Head of caudate nucleus (tissue), 42 donors: ENCODE measurements at places on chromosomes 4 and X.

- no peak for DNase-seq
Observed at GRCh38 chr4:76729460-76729859, 168.5 kb downstream of the SOWAHB start.

DNA sequence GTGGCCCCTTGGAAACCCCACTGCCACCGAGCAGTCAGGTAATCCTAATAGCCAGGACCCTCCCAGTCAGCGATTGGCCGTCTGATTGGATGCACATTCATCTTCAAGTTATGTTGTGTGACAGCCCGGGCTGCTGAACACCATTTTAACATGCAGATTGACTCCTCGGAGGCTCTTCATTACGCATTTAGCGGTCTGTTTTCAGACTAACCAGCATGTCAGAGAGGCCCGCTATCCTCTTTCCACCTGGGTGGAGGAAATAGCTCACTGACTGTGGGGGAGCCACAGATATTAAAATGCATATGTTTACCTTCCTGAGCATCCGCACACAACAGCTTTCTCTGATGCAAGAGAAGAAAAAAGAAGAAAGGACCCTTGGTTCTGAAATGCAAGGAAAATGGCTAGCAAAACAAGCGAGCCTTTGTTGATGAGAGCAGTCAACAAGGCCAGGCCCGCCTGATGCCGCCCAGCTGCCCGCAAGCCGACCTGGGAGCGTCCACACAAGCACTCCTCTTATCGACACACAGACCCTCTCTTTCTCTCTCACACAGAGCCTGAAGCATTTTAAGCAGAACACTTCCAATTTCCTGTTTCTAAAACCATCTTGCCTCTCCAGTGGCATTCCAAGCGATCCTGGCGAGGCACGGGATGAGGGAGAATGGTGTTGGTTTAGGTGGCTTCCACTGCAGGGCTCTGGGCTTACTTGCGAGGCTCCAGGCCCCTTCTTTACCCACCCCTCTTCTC lies 118.3 kb downstream of the MGST2 start:
- peak; percentile 43 for DNase-seq

DNA sequence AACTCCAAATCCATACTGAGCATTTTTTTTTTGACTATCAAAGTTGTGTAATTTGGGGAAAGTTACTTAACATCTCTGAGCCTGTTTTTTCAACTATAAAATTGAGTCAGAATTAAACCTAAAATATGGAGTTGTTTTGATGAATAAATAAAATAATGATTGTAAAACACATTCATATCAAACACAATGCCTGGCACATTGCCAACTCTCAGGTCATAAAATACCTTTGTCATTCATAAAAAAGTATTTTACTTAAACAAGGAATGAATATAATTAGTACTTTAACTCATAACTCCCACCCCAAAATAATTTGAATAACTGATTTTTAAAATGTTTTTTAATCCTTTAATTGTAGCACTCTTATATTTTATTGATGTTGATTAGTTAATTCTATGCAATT lies 3.8 kb upstream of the GPR174 start:
- DNase-seq, result no peak

- no peak for DNase-seq
Observed at GRCh38 chr4:98711526-98711925, 53.1 kb upstream of the TSPAN5 start.

GRCh38 chr4:2324891-2325290 lies 63.0 kb upstream of the MXD4 start:
- no peak for DNase-seq

DNA sequence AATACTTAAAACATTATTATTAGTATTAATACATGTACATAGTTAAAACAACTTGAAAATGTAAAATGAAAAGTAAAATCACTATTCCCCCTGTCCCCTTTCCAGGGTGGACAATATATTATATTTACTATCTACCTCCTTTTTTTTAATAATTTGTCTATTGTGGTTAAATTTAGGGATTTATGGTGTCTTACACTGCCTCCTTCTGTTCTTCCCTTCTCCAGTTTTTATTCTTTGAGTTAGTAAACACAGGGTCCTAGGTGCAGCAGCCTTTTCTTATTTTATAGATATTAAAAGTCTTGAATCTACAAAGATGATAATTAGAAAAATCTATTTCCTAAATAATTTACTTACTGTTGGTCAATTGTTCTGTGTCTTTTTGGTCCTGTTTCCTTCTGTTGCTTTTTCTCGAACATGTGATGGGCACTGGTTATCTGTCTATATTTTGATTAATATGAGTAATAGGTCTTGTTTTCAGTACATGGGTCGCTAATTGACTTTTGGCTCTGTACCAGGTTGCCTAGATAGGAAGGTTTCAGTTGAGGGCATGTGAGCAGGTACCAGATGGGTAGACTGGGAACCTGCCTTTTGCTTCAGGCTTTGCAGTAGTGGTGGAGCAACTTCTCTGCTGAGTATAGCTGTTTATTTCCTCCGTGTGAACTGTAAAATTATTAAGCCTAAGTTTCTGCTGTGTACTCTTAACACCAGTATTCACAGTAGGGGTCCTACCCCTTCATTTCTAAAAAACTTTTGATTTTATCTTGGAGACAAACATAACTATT lies 1.1 kb downstream of the NUDT9 start:
- no peak for DNase-seq

DNA sequence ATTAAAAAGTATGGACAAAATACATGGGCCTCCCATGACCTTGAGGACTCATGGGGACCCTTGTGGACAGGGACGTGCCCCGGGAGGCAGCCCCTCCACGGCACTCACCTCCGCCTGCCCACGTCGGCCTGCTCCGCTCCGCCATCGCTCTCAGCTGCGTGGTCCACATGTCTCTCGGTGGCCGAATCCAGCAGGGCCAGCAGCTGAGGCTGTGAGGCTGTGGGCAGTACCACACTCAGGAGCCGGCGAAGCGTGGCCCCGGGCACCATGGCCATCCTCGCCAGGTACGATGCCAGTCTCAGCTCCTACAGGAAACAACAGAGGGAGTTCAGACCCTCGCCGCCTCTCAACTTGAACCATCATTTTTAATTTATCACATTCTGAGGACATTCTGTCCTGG lies 140.0 kb downstream of the EVC2 start:
- DNase-seq, result no peak

DNA sequence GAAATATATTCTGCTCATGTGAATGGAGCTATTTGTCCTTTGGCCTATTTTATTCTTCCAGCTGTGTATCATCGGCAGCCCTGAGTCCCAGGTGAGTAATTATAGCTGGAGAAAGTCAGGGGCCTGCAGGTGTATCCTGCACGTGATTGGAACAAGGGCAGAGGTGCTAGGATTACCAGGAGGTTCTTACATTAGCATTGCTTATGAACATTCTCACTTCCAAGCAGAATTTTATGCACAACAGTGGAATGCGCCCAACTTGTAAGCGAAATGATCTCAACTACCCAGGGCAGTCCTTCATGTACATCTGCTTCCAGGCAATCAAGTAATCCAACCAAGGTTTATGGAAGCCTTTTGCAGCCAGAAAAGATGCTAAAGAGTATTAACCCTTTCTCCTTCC lies 68.9 kb upstream of the NRK start:
- DNase-seq, result no peak

DNA sequence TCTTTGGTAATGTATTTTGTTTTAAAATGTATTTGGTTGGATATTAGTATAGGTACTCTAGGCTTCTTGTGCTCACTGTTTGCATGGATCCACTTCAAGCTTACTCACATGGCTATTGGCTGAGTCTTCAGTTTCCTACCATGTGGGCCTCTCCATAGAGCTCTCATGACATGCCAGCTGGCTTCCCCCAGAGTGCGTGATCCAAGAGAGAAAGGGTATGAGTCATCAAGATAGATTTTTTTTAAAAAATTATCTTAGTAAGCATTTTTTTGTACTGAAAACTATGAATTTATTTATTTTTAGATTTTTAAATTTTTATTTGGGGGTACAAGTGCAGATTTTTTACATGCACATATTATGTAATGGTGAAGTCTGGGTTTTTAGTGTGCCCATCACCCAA lies 219.1 kb upstream of the AMOT start:
- DNase-seq, result no peak

DNA sequence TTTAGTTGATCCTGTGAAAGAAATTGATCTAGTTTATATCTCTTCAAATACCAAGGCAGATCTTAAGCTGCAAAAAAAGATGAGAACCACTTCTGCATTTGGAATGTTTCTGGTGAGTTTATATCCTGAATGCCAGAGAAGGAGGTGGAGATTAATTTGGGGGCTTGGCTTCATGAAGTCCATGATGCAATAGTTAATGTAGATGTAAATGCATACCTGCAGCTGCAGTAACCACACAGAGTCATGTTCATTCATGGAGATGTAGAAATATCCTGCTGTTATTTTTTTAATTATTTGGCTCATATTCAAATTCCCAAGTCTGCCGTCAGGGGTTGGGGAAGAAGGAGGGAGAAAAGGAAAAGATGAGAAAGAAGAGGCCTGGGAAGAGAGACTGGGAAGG lies at the start of gene SULT1E1:
TSS of gene SULT1E1 (minus strand) at position 94 of the 400 bp plus-strand sequence. CDS start 2,501 bp downstream, outside the sequence.
- no peak for DNase-seq

DNA sequence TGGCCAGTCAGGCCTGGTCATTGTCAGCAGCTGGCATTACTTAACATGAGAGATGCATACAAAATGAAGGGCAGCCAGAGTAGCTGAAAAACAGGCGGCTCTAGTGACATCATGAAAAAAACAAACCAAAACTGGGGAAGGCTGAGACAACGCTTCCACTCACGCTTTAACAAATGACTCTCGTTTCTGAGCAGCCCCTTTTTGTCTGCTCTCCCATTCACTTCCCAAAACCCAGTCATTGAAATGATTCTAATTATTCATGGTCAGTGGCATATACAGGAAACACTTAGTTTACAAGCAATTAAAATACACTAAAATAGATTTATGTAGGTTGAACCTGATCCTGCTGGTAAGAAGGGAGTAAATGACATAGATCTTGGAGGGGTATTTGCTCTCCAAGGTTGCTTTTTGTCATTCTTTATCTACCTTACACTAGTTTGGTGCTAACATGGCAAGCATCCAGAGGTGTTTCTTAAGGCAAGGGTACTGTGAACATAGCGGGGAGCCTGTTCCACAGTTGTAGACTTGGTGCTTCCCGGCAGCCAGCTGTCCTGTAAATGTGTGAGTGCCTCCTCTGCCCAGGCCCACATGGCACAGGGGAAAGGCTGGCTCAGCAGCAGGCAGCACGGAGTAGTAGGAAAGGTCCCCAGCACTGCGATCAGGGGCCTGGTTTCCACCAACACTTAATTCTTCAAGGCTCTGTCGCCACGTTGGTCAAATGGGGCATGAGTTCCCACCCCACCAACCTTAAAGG lies 61.2 kb upstream of the CITED1 start:
- no peak for DNase-seq

DNA sequence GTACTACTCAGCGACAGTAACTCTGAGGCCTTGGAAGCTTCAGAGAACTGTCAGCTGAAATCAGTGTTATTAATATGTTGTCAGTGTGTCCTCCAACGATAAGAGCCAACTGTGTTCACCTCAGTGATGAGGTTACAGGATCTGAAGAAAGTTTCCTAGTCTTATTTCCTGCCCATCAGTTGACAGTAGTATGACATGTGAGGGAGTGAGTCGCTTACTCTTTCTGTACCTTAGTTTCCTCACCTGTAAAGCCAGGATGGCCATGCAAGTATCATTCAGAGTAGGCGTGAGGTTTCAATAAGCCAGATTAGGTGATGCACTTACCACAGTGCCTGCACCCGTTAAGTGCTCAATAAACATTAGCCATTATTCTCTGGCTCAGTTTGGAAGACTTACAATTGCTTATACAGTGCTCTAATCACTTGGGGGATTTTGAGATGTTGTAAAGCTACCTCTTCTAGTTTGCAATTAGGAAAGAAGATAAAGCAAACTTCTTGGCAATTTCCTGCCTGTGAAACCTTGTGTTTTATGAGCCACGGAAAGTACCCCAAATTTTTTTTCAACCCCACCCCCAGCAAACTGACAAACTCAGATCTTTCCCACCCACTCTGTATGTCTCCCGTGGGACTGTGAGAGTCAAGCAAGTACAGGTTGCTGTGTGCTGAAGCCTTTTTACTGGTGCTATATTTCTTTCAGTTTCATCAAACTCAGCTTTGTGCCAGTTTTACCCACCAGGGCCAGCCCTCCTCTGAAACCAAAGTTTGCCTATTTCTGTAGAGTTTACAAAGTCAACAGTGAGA lies 62.2 kb downstream of the ANXA3 start:
- no peak for DNase-seq

- DNase-seq, result no peak
Observed at GRCh38 chrX:91137883-91138282, 296.8 kb upstream of the PABPC5 start.

GRCh38 chr4:168143601-168144000 lies 51.3 kb downstream of the ANXA10 start:
- no peak for DNase-seq

DNA sequence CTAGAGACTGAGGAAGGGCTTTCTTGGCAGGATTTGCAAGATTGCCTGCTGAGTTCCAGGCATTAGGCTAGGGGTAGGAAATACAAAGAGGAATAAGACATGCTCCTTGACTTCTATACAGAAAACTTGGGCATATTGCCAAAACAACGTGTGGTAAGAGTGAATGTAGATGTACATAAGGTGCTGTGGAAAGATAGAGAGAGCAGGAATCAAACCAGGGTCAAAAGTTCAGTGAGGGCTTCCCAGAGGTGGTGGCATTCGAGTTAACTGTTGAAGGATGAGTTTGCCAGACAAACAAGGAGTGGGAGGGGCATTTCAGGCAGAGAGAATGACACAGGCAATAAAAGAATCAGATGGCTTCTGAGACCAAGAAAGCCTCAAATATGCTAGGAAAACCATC lies 187.9 kb downstream of the KDR start:
- no peak for DNase-seq

DNA sequence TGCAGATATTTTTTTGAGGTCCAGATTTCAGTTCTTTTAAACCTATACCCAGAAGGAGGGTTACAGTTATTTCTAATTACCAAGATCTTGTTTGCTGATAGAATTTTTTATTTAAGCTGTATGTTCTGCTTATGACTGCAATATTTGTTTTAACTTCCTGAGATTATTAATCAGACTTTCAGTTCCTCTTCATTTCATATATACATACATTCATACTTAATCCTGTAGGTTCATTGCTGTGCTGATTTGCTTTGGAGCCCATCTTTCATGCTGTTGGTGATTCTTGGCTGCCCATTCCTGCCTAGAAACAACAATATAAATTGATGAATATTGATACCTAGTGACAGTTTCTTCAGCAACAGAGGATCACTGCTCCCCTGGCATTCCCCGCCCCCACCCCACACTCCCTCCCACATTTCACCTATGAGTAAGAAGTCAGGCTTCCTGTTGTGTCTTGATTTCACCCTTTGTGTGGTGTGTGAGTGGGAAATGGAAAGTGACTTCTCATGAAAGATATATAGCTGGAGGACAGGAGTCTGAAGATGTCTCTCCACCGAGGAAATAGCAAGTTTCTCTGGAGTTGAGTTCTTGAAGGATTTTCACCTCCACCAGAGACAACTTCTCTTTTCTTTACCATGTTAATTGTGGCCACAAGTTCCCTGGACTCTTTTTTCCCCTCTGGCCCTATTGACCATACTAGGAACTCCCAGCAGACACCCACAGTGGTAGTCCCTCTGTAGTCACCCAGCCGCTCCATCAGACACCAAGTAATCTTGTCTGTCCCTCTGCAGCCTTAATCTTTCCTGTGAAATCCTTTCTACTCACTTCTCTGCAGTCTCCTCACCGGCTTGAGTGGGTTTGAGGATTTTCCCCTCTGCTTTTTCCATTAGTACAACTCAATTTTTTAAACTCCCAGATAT lies 118.4 kb downstream of the ASB9 start:
- DNase-seq, result no peak

- no peak for DNase-seq
Observed at GRCh38 chrX:68763481-68763880, 65.3 kb upstream of the EFNB1 start.

- no peak for DNase-seq
Observed at GRCh38 chr4:95215991-95216605, 332.7 kb downstream of the UNC5C start.

- no peak for DNase-seq
Observed at GRCh38 chr4:150164055-150164454, 85.8 kb downstream of the DCLK2 start.
